ENCODE measurements at places on chromosomes 12 and 14.

DNA sequence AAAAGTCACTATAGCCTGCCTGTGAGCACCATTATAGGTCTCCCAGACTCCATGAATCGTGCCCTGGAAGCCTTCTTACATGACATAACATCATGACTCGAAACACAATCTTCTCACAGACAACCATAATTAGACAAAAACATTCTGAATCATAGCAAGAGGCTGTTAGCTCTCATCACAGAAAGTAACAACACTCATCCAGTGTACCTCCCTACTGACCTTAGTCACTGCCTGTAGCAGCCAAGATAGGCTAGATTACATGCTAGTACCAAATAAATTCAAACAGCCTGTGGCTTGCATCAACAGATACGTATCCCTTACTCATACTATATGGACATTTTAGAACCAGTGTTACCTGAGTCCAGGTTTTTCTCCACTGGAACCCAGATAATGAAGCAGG is 663.8 kb upstream of the FOXG1 start:
- no peak for DNase-seq

DNA sequence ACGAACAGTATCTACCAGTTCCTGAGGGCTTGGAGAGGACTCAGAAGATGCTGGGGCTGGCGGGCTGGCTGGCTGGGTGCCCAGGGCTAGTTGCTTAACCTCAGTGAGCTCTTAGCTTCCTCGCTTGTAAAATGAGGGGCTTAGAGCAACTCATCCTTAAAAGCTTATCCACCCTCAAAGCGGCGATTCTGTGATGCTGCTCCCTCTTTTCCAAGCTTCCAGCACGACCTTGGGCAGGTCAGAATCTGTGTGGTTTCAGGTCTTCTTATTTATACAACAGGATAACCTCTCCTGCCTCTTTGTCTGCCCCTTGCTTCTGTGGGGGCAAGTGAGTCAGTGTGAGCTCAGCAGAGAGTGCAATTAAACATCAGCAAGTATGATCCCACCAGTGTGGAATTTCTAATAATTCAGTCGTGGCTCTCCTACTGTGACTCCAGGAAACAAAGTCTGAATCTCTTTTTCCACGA is 281.8 kb downstream of the KSR2 start:
- DNase-seq, result no peak

DNA sequence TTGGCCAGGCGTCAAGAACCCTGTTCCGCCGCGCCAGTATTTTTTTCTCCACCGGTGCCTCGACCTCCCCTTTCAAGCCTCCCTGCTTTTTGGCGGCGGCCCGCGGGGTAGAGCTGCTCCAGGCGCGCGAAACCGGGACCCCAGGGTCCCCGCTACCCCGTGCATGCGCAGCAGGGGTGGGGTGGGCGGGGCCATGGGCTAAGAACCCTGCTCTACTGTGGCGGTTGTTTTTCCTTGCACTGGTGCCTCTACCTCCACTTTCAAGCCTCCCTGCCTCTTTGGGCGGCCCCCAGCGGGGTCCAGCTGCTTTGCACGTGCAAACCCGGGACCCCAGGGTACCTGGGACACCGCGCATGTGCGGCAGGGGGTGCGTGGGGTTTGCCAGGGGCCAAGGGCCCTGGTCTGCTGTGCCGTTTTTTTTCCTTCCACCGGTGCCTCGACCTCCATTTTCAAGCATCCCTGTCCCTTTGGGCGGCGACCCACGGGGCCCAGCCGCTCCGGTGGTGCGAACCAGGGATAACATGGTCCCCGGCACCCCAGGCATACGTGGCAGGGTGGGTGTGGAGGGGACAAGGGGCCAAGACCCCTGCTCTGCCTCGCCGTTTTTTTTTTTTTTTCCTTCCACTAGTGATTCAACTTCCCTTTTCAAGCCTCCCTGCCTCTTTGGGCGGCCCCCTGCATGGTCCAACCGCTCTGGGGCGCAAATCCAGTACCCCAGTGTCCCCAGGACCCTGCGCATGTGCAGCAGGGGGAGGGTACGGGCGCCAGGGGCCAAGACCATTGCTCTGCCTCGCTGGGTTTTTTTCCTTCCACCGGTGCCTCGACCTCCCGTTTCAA is 326.8 kb downstream of the ALG10 start:
- DNase-seq, result no peak

DNA sequence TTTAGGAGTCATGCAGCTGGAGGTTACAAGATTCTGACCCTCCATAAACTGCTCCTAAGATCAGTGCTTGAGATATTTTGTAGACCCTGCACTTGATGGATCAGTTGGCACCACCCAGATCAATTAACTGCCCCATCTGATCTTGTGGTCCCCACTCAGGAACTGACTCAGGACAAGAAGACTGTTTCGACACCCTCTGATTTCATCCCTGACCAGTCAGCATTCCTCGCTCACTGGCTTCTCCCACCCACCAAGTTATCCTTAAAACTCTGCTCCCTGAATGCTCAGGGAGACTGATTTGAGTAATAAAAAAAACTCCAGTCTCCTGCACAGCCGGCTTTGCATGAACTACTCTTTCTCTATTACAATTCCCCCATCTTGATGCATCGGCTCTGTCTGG is 360.2 kb downstream of the GALC start:
- DNase-seq, result no peak

GRCh38 chr14:104126753-104127152 is 11.6 kb upstream of the KIF26A start:
- no peak for DNase-seq

GRCh38 chr12:82378997-82379396 is 20.7 kb downstream of the METTL25 start:
- no peak for DNase-seq

DNA sequence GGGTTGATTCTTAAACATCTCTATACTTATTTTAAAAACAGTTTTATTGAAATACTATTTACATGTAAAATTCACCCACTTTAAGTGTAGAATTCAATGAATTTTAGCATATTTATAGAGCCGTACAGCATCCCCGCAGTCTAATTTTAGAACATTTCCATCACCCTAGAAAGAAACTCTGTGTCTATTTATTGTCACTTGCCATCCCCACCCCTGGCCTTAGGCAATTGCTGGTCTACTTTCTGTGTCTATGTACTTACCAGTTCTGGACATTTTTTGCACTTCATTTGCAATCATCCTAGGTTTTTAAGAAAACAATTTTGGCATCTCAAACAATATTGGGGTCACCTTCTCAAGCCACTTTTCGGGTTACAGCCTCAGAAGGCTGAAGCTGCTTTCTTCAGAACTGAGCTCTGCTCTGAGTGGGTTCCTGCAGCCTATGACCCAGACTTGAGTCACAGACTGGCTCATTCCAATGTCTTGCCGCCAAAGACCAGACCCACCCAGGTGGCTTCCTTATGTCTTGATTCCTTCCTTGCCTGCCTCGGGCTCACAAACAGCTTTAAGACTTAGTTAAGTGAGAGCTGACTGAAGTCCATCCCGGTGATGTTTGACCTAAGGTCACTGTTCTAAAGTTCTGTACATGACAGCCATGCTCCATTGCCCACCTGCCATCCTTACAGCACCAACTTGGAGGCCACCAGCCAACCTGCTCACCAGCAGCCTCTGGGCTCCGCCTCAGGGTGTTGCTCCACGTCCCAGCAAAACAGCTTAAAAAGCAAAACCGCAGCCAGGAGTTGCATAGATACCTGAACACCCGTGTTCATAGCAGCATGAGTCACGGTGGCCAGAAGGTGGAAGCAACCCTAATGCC is 131.5 kb downstream of the CHST11 start:
- DNase-seq, result no peak

DNA sequence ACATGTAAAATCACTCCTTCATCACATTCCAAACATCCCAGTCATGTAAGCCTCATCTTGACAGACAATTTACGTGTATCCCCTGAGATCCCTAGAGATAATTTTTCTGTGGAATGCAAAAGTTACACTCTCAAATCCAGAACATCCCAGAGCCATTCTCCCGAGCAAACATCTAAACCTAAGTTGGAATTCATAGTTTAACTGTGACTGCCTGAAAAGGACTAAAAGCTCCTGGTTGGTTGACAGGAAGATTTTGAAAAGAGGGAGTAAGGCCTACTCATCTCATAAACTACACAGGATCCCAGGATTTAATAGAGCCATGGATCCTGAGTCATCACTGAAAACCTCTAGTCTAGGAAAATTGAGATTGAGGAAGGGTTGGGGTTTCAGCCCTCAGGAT is 123.6 kb downstream of the SCN8A start:
- DNase-seq, result no peak
